Stimulated activated CD8-positive, alpha-beta memory T cell treated with anti-CD3 and anti-CD28 coated beads, Interleukin-4, amount 100 ng/mL, for 4 hours (primary cell): ENCODE measurements at places on chromosomes 2 and 18.
A peak's percentile ranks its signal among the peaks of the same experiment; 100 is the strongest.

- peak; percentile 7 for DNase-seq
Measured at GRCh38 chr2:216057688-216058193, 23.9 kb downstream of the PECR start.

GRCh38 chr2:102677244-102678215 is 58.2 kb downstream of the SLC9A2 start:
- DNase-seq, result no peak

- no peak for DNase-seq
Measured at GRCh38 chr2:106359512-106359911, 108.7 kb downstream of the RGPD3 start.

- no peak for DNase-seq
Measured at GRCh38 chr2:118992740-118993391, 50.9 kb downstream of the MARCO start.
